CD4-positive, alpha-beta T cell treated with Interleukin-1 beta for 1 hour (primary cell): ENCODE measurements at places on chromosomes 6 and 20.

- DNase-seq = no peak
Measured at GRCh38 chr20:2891343-2891742, 18.1 kb downstream of the PTPRA start.

DNA sequence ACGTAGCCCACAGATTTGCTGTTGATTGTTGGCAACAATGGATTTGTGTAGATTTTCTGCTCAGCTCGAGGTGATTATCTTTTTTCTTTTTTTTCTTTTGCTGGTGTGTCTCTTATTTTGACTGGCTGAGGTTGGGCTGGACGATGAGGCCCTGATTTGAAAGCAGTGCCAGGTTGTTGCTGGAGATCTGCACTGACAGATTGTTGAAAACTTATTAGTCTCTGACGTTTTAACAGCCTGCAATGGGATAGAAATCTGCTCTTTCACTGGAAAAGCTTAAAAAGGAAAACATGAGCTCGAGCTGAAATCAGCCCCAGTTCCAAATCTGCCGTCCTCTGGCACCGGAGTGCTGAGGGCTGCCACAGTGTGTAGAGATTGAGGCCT is 87.7 kb downstream of the PDE7B start:
- no peak for DNase-seq

DNA sequence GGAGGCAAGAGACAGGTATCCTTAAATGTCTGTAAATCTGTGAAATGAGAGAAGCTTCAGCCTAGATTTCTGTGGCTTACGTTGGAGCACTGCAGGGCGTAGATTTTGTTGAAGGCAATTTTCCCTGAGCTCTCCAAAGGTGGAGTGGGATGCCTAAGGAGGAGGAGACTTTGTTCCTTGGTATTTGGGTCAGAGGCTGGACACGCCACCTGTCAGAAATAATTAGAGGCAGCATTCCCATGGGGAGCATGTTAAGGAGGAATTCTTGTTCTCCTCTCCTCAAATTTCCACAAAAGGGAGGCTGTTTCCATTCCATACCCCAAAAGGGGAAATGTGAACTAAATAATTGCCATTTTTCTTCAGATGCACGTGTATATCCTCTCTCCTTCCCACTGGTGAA is 11.1 kb upstream of the SCGN start:
- no peak for DNase-seq

DNA sequence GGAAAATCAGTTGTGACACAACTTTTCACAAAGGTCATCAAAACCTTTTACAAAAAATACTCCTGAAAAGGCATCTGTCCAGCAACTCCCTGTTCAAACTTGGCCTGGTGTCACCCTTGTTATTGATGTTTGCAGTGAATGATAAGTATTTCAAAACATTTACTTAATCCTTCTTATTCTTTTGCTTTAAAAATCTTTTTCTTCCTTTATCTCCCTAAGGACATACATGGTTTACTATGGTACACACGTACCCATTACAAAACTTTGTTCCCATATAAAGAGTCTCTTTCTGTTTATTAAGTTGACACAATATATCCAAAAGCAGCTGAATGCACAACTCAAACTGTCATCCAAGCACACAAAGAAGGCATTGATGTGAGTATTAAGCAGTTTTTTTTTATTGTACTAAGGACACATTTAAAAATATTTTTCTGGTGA is 17.5 kb downstream of the GSTA2 start:
- DNase-seq = no peak

GRCh38 chr6:132246632-132247270 is 154.5 kb downstream of the MOXD1 start:
- DNase-seq = no peak

DNA sequence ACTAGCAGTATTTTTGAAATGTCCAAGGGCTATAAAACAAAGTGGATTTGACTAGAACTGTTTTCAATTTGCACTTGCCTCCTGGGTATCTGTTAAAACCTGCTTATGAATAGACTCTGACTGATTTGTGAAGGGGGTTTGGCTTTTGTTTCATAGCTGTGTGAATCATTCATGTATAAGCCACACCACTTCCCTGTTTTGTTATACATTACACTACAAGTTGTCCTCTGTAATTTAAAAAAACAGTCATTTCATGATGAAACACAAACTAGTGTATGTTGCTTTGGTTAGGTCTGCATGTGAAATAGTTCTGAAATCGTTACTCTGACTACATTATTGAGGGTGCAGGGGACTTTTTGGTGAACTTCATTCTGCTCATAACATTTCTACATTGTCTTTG is 121.7 kb downstream of the NKAIN2 start:
- no peak for DNase-seq

GRCh38 chr20:7159903-7160302 is 392.4 kb downstream of the BMP2 start:
- no peak for DNase-seq

DNA sequence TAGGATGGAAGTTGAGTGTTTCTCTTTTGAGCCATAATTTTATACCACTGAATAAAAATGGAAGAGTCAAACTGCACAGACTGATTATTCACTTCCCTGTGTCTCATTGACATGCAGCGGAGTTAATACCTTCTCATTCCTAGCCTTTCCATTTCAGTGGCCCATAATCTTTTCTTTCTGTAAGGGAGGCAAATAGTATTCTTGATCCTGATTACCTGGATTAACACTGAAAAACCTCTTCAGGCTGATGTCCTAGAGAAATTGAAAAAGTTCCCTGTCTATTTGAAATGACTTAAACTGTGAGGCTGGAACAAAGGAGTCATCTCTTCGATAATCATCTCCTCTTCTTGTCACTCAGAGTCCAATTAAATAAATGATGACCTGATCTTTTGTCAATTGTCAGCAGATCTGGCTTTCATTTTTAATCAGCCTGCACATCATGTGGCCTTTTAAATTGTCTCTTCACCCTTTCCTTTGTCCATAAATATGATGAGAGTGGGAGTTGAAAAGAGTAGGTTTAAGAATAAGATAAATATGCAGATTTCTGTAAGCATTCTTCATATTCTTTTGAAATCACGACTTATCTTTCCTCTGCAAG is 713.0 kb downstream of the EPM2A start:
- DNase-seq = no peak

DNA sequence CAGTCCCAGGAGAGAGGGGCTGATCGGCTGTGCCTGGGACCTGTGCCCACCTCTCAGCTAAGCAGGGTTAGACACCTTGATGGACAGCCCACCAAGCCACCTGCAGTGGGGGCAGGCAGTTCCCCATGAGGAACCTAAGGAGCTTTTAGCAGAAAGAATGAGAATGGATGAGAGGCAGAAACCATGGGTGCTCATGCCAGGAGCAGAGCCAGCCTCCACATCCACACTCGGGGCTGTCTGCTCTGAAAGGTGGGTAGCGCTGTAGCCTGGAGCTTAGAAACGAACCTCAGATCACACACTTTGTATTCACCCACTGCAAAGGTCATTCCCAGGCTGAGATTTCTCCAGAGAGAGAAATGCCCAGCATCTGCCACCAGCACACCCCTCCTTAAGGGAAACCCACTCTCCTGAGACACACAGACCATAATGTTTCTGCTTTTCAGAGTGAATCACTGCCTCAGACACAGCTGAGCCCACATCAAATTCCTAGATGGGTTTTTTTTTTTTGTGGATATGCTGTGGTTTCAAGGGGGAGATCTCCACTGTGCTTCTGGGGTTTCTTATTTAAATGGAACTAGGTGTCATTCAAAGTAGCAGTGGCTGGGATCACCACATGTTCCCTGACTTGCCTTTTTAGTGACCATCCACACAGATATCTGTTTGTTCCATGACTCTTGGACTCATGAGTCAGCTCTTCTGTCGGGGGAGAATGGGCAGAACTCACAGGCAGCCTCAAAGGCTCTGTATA is 218.9 kb downstream of the EYA2 start:
- no peak for DNase-seq

- DNase-seq = no peak
Measured at GRCh38 chr6:10587656-10588406, 66.7 kb downstream of the GCNT2 start.

DNA sequence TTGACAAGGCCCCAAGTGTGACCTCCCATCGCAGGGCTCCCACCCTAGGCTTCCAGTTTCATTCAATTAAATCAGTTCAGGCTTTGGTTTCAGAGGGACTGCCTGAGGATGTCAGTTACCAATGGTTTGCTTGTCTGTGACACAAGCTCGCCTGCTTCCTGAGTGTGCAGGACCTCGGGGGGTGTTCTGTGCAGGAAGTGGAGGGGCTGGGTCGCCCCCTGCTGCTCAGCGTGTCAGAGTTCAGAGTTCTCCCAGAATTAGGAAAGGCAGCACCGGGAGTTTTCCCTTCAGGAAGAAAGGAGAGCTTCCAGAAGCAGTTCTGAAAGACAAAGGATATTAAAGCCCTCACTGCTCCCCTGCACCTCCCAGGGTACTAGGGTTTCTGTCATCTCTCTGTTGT is 50.8 kb upstream of the TGM3 start:
- no peak for DNase-seq

DNA sequence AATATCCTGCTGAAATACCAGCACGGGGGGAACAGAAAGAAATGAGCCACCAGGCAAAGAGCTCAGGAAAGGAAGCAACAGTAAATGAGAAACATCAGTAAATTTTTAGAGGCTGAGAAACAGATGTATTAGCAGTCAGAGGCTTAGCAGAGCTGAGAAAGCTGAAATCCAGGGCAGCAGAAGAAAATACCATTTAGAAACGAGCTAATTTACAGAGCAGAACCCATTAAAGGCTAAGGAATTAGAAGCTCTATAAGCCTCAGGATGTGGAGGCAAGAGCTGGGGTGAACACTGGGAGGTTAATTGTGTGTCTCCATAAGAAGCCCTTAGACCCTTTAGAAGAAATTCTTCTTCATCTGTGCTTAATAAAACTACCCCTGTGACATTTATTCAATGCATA is 178.6 kb upstream of the RGS17 start:
- DNase-seq = no peak

DNA sequence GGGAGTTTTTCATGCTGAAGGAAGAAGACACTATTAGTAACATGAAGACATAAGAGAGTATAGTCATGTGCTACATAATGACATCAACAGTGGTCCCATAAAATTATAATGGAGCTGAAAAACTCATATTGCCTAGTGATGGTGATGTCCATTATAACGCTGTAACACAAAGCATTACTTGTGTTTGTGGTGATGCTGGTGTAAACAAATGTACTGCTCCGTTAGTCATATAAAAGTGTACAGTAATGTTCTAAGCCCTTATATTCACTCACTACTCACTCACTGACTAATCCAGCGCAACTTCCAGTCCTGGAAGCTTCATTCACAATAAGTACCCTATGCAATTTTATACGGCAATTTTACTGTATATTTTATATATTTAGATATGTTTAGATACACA is 26.8 kb upstream of the ASF1A start:
- no peak for DNase-seq

GRCh38 chr20:46551522-46552381 is 1.3 kb upstream of the OCSTAMP start:
- DNase-seq = no peak

DNA sequence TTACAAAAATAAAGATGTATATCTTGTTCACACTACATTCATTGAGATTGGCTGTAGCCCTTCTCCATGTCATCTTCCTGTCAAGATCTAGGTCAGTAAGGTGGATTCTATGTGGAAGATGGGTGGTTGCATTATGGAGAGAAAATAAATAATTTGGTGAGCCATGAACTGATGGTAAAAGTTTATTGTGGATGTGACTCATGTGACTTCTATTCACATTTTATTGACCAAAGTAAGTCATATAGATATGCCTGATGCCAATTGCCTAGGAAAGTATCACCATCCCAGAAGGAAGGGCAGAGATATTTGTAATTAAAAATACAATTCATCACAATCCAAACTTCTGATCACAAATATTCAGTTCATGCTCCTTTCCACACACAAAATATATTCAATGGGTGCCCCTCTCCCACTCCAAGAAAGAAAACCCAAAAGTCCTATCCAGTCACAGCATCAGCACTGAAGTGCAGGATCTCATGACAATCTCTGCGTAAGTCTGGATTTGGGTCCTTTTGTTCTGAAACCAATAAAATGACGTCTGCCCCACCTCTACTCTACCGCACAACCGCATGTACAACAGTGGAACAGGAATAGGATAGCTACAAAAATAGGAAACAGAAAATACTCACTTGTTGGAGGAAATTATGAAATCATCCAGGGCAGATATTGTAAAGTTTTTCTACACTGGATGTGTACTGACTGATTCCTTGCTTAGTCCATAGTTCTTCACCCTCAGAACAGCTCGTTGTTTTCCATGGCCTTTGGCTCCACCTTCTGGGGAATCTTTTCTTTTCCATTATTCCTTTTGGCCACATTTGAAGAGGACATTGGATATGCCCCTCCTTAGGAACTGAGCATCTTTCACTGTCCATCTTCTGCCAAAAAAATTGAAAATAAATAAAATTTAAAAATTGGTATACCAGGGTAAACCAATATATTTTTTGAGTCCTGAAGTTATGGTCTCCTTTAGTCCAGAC is 16.1 kb upstream of the SLC17A3 start:
- peak; percentile 34 for DNase-seq

- DNase-seq = no peak
Measured at GRCh38 chr6:113433335-113433991, 423.7 kb upstream of the MARCKS start.

DNA sequence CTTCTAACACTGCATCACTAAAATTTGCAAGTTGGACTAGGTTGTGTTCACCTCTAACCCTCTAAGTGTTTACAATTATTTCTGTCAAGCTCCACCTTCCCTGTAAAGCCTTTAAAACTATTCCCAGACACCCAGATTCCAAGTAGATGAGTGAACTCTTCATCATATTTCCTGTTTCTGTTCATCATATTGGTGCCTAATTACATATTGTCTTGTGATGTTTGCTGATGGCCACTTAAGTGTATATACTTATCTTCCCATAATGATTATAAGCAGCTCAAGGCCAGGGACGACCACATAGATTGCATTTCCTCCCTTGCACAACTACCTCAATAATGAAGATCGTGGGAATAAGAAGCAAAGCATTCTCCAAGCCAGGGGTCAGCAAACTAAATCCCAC is 16.8 kb downstream of the TNFRSF21 start:
- DNase-seq = no peak

- no peak for DNase-seq
Measured at GRCh38 chr6:33190504-33191107, 1.7 kb downstream of the COL11A2 start.

DNA sequence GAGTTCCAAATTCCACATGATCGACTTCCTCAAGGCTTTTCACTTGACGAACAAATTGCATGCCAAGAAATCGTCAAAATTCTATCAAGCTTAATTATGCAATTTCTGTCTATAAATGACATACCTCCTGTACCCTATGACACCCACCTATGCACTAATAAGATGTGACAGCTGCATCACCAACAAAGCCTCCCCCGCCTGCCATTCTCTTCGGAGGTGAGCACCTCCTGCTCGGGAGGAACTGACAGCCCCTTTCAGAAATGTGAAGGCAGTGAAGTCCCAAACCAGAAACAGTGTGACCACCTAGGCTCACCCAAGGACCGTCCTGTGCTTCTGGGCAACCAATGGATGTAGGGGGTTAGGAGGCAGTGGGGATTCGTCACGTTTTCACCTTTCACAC is 37.1 kb downstream of the GPR6 start:
- DNase-seq = no peak

GRCh38 chr6:46549155-46549554 is 57.9 kb upstream of the RCAN2 start:
- DNase-seq = no peak
